ENCODE measurements at places on chromosomes 11 and 22. TPM values are rescaled to one million over a fixed set of nuclear protein-coding genes. Genes with fewer than 3 reads are reported as not detected.
A peak's percentile ranks its signal among the peaks of the same experiment; 100 is the strongest.

Gene APOBEC3G
- total RNA-seq = 39.1 TPM

DNA sequence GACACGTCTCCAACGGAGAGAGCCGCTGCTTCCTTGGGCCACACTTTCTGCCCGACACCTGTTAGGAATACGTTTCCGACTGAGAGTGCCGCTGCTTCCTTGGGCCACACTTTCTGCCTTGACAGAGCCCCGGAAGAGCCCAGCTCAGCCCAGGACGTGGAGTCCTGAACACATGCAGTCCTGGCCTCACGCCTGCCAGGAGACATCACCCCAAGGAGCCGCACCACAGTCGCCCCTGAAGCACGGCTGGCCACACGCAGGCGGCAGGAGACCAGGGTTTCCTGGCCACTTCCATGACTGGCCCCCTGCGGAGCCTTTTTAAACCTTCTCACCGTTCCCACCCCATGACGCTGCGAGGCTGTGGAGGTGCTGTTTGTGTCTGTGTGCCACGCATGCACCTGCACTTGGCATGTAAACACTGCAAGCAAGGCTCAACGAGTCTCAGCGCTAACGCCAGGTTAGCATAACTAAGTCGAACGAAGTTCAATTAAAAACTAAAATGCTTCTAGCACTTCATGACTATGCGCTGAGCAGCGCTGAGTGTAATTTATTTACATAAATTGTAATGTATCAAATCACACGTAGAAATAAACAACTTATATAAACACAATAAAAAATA lies 8.8 kb downstream of the TOLLIP start:
- no peak for DNase-seq

Gene OR2AG2
- 0.16 TPM for total RNA-seq

DNA sequence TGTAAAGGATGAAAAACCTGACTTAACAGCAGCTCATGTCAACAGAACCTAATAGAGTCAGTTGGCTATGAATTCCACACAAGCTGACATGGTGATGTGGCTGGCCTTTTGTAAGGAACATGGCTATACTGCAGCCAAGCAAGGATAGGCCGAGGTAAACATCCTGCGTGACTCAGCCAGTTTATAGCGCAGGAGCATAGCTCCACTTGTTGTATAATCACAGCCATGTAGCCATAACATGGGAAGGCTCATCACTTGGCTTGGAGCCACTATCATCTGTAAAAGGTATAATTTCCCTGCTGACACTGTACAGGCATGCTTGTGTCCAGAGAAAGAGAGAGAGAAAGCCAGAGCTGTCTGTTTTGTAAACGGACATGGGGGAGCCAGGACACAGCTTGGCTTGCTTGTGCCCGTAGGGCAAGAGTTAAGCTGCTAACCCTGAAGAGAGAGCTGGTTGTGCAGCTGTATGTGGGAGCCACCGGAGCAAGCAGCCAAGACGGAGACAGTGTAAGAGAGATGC lies 104.4 kb upstream of the PLET1 start:
- no peak for DNase-seq

- DNase-seq = no peak
These were observed 14.0 kb upstream of the CHKA start for GRCh38 chr11:68135161-68135560.

DNA sequence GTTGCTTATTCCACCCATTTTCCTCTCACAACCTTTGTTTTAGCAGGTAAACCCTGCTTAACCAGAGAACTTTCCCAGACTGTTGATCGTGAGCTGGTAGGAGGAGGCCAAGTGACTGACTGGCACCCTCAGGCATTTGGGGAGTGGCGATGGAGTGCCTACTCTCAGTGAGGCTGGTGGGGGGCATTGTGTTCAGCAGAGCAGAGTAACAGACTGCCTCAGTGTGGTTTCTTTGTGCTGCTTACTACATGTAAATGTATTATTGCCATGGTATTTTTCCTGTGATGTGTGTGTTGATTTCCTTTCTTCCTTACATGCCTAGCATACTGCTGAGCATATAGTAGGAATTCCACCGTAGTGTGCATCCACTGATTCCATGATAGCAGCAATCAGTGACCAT lies 2.6 kb downstream of the MARK2 start:
- DNase-seq = no peak

DNA sequence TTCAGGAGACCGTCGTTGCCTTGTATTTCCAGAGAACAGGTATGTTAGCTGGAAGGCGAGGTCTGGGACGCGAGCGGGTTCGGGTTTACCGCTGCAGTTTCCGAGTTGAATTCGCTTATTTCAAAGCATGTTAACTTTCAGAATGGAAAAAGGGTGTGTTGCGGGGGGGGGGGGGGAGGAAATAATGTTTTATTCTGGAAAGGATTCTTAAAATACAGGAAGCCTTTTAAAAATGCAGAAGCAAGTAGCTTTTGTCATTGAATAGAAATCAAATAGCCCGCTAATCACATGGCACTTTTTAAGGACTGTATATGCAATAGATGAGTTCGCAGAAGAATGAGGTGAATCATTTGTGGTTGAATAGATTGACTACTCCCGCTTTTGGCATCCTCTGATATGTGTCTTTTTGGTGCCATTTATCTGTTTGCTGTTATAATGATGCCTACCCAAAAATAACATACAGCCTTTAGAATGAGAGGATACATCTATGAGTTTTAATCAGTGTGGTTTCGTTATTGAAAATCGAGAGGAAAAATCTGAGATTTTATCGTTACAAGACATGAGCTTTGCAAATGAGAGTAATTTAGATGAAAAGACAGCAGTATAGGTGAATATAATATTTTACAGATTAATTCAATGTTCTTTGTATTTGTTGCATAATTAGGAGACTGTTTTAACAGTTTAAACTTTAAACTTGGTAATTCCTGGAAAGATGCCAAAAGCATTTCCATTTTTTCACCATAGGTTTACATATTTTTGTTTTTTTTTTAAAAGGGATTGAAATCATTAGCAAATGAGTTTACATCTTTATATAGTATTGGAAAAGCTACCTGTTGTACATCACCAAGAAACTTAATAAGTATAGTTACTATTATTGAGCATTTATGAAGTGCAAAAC lies 1.7 kb downstream of the PDE3B start:
- DNase-seq = peak; percentile 17

Gene ANKRD42
- total RNA-seq = 5.3 TPM

Gene ASPHD2
- total RNA-seq = 10.4 TPM

Gene TENM4
- total RNA-seq = not detected

Gene MRGPRX4
- not detected for total RNA-seq

DNA sequence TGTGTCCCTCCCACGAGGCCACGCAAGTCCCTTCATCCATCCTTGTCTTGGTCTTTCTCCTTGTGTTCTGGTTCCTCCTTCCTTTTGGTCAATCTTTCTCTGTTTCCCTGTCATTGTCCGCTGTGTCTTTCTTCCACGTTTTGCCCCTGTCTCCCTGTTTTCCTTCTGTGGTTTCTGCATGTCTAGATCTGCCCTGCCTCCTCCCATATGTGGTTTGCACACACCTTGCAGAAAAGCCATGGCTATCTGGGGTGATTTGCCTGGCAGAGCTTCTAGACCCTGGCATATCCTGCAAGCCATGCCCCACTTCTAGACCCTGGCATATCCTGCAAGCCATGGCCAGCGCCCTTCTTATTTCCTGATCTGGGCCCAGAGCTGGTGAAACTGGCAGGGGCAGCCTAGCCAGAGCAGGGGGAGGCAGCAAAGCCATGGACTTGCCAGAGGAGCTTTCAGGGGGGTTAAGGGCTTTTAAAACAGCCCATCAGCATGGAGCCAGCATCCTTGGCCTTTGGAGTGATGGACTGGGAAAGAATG lies 131.6 kb upstream of the NECTIN1 start:
- DNase-seq = no peak

- DNase-seq = no peak
These were observed 1.2 kb upstream of the CHID1 start for GRCh38 chr11:911890-912219.

- no peak for DNase-seq
These were observed 15.9 kb downstream of the CRELD2 start for GRCh38 chr22:49934160-49934890.

Gene TYMP
- total RNA-seq = 66.1 TPM

GRCh38 chr22:38406617-38407016 lies 48.4 kb downstream of the KCNJ4 start:
- DNase-seq = no peak

DNA sequence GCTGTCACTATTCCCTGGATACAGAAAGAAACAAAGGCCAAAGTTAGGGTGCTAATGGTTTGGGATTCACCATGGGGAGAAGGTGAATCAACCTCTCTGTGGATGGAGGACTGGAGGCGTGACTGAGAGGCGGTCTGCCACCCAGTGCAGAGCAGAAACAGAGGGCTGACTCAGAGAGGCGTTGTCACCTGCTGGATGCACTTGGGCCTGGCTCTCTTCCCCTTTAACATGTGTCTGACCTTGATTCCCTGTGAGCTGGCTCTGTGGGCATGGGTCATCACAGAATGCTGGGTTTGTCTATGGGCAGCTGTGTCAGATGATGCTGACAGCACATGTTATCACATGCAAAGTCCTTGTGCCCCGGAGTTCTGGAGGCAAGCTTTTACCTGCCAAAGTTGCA lies 75.9 kb downstream of the LDLRAD3 start:
- DNase-seq = no peak

DNA sequence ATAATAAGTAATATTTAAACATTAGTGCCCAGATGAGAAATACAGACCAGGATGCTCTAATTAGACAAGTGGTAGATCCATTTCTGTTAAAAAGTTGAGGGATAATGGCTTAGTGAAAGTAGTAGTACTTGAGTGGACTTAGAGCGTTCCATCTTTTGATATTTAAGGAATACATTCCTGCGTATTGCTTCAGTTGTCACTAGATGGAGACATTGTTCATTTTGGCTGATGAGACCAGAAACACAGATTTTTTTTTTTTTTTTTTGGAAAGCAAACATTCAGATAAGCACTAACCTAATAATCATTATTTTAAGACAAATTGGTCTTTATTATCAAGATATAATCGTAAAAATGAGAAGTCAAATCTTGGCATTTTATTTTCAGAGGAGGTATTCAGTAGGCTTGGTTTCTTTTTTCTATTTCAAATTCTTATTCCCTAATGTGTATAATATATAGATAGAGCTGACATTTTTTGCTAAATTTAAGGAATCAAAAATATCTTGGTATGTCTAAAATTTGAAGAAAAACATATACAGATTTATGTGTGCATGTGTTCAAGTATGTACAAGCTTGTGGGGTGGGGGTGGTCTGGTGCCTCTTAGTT lies 92.9 kb downstream of the DYNC2H1 start:
- DNase-seq = no peak

Gene TRMT112
- 461 TPM for total RNA-seq

GRCh38 chr11:75725547-75726320 lies 8.1 kb downstream of the MOGAT2 start:
- no peak for DNase-seq

Gene FAM76B
- 19.8 TPM for total RNA-seq

Gene KRTAP5-1
- total RNA-seq = not detected

Gene OR8D1
- not detected for total RNA-seq

DNA sequence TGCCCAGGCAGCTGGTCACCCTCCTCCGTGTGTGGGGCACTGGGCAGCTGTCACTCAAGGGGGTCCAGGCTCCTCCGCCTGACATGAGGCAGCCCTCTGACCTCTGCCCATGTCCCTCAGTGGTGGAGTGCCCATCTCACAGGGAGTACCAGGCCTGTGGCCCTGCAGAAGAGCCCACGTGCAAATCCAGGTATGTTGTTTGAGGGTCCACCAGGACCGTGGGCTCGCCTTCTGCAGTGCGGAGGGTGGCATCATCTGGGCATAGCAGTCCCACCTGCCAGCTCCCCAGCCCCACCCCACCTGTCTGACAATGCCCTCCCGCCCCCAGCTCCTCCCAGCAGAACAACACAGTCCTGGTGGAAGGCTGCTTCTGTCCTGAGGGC lies 30.5 kb downstream of the MUC2 start:
- no peak for DNase-seq

DNA sequence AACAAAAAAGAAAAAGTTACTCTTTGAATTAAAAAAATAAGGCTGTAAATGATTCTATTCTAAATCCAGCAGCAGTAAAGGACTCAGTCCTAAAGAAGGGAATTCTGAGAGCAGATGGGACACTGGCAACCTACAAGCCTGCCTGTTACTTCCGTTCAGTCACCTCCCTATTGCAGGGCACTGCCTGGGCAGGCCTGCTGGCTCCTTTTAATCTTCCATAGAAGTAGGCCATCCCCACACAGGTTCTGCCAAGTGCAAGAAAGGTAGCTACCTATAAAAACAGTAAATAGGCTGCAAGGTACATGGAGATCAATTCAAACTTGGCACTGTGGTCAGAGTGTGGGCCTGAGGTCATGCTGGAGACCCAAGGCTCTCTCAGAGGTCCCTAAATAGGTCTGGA lies 136.4 kb downstream of the TRIM44 start:
- no peak for DNase-seq

Gene NR1H3
- 8.5 TPM for total RNA-seq

Gene SAA4
- not detected for total RNA-seq

- no peak for DNase-seq
These were observed 7.6 kb upstream of the SERPINH1 start for GRCh38 chr11:75554258-75555022.

GRCh38 chr11:11980200-11980599 lies 28.2 kb downstream of the DKK3 start:
- no peak for DNase-seq

Gene LMNTD2
- 1.1 TPM for total RNA-seq

GRCh38 chr11:66071381-66071801 lies 1.3 kb downstream of the PACS1 start:
- no peak for DNase-seq

DNA sequence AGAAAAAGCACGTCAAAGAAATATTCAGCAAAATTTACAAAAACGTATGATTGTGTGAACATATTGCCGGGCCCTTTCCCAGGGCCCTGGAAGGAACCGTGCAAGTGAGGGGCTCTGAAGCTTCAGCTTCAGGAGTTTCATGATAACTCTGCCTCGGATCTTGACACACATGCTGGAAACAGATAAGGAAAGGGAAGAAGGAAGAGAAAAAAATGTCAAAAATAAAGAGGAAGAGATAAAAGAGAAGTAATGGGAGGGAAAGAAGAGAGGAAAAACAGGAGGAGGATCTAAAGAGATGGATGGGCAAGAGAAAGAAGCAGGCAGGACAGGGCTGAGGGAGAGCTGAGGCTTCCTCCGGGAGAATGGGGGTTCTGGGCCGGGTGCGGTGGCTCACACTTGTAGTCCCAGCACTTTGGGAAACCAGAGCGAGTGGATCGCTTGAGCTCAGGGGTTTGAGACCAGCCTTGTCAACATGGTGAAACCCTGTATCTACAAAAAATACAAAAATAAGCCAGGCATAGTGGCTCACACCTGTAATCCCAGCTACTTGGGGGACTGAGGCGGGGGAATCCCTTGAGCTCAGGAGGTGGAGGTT lies 2.7 kb upstream of the TMPRSS4 start:
- DNase-seq = no peak

GRCh38 chr22:40215266-40215665 lies 37.5 kb downstream of the TNRC6B start:
- DNase-seq = no peak

Gene LUZP2
- not detected for total RNA-seq

Gene OR4C13
- not detected for total RNA-seq

GRCh38 chr11:4496557-4497248 lies 14.3 kb downstream of the OR52K1 start:
- DNase-seq = no peak

DNA sequence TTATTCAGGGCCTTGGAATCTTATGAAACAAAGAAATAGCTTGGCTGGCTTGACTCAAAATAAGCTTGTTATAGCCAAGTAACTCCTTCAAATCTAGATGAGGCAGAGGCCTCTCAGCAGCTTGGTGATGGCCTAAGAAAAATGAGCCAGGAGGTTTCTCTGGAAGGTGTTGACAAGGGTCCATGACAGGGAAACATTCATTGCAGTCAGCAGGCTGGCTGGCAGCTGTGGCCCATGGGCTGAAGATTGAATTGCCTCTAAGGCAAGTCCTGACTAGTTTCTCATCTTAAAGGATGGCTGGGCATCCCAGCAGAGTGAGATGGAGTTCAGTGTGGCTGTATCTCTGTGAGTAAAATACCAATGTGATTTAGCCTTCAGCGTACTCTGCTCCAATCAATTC lies 441.0 kb downstream of the NELL1 start:
- no peak for DNase-seq
